Stimulated activated CD8-positive, alpha-beta memory T cell treated with anti-CD3 and anti-CD28 coated beads, Interleukin-15, amount 100 ng/mL, for 48 hours (primary cell): ENCODE measurements at places on chromosomes 5 and 9.

GRCh38 chr9:82981552-82981951 lies 81.4 kb downstream of the RASEF start:
- no peak for DNase-seq

DNA sequence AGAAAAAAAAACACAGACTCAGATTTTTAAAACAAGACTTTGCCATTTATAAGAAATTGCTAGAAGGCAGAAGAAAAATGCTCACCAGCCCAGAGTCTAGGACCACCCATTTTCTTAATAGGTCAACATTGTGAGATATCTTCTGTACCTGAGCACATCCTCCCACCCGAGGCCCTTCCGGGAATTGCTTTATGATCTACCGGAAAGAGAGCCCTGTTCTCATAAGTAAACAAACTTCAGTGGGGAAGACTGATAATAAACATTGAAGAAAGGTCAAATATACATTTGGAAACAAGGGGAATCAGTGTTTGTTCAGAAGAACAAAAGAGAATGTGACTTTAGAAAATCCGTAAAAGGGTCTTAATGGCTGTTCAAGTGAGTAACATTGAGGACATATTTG lies 44.4 kb downstream of the PRKACG start:
- DNase-seq = no peak

DNA sequence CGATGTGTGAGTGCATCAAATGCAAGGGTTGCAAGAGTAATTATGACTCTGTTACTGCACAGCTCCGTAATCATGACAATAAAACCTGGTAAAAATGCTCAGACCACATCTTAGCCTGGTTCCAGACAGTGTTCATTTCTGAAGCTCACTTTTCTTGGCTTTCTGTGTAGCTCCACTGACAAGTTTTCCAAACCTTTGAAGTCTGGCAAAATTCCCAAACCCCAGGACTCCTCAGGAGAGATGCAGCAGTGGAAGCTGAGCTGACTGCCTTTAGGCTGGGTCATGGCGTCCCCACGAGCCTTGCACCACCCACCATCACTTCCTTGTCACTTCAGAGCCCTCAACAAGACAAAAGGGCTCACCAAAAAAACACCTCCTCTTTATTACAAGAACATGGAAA lies 131.6 kb upstream of the TAS2R1 start:
- no peak for DNase-seq

DNA sequence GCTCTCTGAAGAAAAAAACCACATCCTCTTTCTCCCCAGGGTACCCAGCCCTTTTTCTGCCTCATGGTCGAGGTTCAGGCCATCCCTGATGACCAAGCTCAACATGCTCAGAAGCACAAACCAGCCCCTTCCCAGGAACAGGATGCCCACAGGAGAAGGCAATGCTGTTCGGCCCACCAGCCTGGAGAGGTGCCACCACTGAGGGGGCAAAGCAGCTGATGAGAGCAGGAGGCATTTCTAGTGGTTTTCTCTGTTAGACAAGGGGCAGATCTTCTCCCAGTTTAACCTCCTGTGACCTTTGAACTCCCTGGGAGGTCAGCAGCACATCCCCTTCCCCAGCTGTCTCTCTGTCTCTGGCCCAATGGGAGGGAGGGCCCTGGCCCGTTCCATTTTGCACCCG lies 73.0 kb downstream of the PAX5 start:
- no peak for DNase-seq

- DNase-seq = peak; percentile 43
These were observed 44.4 kb upstream of the ANKDD1B start for GRCh38 chr5:75566710-75567309.

DNA sequence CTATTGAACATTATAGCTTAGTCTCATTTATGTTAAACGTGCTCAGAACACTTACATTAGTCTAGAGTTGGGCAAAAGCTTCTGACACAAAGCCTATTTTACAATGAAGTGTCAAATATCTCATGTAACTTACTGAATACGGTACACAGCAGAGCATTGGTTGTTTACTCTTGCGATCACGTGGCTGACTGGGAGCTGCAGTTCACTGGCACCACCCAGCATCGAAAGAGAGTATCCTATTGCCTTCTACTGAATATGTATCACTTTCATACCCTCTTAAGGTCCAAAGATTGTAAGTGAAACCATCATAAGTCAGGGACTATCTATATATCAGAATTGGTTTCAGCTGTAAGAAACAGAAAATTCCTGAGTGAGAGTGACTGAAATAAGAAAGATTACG lies 42.6 kb upstream of the OSMR start:
- DNase-seq = no peak

GRCh38 chr9:135468854-135469521 lies 10.6 kb upstream of the PPP1R26 start:
- peak; percentile 54 for DNase-seq

DNA sequence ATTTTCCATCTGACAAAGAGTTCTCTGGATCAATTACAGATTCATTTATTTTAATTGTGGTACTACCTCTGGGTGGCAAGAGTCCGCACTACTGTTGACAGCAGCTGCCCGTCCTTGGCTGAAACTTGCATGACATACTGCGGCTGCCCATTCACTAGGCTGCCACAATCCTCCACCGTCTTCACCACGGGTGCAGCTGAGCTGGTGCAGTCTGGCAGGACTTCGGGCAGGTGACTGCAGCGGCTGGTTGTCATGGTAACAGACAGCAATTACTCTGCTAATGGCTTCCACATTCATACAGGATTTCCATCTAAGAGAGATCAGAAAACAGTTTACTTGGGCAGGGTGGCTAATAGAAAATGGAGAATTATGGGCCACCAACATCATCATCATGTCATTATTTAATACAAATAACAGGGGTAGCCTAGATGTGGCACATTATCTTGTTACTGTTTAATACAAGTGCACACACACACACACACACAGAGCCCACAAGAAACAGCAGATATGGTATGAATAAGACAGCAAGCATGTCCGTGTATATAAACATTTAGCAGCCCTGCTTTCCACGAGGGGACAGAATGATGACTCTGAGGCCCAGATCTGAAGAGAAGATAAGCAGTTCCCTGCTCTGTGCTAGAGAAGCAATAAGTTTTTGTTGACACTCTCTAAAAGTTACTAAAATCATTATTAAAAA lies 112.3 kb downstream of the MARCHF3 start:
- DNase-seq = no peak

- DNase-seq = no peak
These were observed 27.9 kb upstream of the CTNNA1 start for GRCh38 chr5:138725153-138725817.

DNA sequence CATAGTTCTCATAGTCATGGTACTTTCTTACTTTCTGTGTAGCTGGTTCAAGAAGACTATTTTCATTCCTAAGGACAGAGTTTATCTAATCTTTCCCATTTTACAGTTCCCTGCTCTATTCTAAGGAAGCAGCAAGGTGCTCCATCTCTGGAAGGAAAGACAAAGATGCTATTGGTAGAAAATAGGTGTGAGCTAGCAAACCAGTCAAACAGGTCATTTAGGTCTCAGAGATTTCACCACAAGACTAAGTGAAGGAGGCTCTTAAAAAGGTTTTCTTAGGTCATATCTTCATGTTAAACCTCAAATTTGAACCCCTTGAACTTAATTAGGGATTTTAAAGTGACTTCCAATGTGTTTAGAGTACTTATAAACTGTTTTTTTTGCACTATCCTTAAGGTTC lies 62.6 kb downstream of the ADAMTSL1 start:
- no peak for DNase-seq

GRCh38 chr5:8958602-8959001 lies 587.3 kb downstream of the SEMA5A start:
- no peak for DNase-seq

GRCh38 chr9:110129425-110129824 lies 78.5 kb downstream of the C9orf152 start:
- DNase-seq = no peak

GRCh38 chr9:132969783-132970182 lies 8.7 kb upstream of the GFI1B start:
- DNase-seq = no peak

DNA sequence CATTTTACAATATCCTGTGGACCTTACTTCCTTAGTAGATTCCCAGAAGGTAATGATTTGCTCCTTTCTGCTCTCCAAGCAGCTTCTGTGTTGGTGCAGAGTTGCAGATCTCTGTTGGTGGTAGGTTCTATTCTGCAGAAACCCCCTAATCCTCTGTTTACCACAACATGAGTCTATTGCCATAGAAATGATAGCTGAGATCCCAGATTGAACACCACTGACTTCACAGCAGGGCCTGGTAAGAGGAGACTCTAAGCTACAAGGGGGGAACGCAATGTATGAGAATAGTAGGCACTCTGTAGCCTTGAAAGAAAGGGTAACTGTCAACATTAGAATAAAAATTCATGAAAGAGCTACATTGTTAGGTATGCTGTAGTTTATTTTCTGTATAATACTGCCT lies 59.5 kb downstream of the MUSK start:
- no peak for DNase-seq

- DNase-seq = no peak
These were observed 372.3 kb upstream of the IRX2 start for GRCh38 chr5:3123763-3124157.

- no peak for DNase-seq
These were observed 28.6 kb downstream of the PTPDC1 start for GRCh38 chr9:94112716-94113465.

DNA sequence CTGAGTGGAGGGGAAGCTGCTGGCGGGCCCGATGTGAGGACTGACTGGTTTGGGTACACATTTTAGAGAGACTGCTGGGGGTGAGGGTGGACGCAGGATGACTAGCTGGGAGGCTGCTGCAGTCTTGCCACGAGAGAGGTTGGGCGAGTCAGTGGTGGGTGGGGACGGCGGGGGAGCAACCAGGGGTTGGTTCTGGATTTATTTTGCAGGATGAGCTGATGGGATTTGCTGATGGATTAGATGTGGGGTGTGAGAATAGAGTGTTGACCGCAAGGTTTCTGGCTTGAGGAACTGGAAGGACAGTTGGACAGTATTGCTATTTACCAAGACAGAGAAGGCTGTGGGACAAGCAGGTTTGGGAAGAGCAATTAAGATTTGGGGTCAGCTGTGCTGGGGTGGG lies 5.8 kb upstream of the NDST1 start:
- no peak for DNase-seq

DNA sequence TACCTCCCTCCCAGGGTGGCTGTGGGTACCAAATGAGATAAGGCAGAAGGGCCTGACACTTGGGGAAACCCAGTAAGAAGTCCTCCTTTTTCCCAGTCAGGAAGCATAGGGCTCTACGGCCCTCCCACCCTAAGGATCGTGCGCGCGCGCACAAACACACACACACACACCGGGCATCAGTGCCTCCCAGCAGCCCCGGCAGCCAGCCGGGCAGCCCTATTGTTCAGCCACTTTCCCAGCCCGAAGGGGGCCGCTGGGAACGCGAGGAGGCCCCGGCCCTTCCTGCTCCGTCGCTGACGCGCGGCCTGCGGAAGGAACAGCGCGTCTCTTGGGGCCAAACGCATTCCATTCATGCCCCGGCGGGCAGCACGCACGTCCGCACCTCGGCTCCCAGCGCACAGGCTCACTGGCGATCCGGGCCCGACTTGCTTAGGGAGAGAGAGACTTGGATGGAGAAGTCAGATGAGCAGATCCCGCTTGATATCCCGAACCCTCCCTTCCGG lies 22.6 kb downstream of the DUSP1 start:
- DNase-seq = no peak

- peak; percentile 35 for DNase-seq
These were observed 8.5 kb upstream of the CCDC187 start for GRCh38 chr9:136312436-136312835.

DNA sequence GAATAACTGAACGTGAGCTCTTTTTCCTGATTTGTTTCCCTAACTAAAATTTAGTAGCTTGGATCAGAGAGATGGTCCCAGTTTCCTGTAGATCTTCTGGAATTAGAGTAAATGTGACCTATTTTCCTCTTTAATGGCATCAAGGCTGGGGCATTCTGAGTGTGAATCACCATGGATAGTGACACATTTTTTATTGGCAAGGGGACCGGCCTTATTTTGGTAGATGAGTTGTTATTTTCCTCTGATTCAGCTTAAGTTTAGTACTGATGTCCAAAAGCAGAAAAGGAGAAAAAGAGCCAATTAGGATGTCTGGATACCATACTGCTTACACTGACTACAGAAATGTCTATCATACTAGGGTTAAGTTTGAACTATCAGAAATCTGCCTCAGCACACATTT lies 68.1 kb downstream of the RNF38 start:
- DNase-seq = no peak

DNA sequence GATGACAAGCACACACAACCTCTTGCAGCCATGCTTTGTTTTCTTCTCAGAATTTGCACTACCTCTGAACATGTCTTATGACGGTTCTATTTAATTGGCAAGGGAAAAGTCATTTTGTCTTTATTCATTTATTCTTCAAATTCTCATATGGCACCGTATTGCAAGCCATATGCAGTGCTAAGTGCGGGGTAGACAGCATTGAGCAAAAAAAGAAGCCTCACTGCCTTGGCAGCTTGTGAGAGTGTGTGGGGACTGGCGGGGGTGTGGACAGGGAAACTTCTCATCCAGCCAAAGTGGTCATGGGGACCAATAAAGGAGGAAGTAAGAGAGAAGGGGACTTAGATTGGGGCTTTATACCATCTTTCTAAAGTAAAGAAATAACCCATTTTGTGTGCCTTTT lies 160.0 kb downstream of the CDH12 start:
- no peak for DNase-seq

- no peak for DNase-seq
These were observed 384.7 kb upstream of the ZNF462 start for GRCh38 chr9:106478312-106478711.

- DNase-seq = no peak
These were observed 62.2 kb downstream of the RASEF start for GRCh38 chr9:83000765-83001164.

GRCh38 chr5:175582697-175583096 lies 75.2 kb upstream of the HRH2 start:
- DNase-seq = no peak

DNA sequence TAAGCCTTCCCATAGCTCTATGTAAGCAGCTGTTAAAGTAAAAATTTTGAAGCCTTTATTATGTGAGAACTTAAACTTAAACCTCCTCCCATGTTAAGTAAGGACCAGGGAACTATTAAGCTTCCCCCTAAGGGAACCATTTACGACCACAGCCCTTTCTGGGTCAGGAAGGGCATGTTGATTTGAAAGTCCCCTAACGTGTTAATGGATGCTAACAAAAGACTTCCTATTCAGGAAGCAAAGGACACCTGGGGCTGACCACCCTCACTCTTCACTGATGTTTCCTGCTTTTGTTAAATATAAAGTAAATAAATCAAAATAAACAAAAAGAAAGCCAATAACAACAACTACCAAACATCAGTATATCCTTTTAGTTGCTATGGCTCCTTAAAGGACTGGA lies 170.6 kb upstream of the RFX3 start:
- no peak for DNase-seq

DNA sequence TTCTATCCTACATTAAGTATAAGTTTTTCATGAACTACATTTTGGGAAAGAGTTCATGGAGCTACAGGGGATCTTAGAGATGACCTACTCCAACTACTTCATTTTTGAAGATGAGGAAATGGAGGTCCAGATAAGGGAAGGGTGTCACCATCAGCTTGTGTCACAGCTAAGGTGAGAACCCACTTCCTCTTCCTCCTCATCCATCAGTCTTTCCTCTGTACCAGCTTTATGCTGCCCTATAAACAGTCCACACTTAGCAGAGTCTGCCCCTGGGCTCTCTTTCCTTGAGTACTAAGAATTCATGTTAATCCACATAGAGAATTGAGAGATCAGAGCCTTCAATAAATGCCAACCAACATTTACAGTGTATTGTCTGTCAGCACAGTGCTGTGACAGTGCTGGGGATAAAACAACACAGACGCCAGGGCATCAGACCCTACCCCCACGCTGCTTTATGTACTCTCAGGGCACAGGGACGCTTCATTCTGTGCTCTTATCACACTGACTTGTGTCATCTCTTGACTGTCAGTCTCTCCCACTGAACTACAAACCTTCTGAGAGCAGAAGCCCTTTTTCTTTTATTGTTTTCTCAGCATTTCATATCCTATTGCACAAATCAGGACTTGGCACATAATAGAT lies 22.1 kb downstream of the ADRB2 start:
- no peak for DNase-seq
